ENCODE measurements at places on chromosomes 4 and X.

DNA sequence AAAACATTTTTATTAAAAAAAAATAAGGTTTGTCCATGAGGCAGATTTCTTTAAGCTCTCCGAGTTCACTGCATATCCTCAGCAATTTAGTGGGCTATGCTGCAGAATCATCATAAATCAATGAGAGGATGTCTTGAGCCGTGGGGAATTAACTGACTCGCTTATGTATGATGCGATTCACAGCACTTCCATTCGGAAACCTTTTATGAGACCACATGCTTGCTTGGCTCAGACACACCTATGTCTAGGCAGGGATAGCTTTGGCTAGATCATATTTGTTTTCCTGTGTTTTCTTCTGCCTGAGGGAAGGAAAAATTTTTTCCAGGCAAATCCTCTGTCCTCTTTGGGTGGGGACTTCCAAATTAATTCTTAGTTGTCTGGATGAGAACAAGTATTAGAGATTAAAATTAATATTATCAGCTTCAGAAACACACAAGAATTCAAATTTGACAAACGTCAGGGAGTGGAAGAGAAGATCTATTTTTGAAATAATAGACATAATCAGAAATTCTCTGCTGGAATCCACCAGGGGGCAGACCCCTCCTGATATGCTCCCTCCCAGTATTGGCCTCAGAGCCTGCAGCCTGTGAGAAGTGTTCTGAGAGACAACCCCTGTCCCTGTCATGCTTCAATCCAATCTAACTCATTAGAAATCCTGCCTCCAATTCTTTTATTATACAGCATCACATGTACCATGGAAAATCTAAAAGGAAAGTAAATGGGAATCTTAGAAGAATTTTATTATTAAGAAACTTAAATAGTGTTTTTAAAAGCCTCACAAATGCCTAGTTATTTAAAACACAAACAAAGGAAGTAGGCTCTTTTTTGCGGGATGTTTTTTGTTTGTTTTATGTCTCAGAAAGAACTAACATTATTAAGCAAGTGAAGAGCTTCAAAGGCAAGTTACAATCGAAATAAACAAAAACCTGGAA lies 345.1 kb upstream of the TACR3 start:
- no peak for DNase-seq

- no peak for DNase-seq
Measured at GRCh38 chr4:71832049-71832448, 48.2 kb upstream of the GC start.

- no peak for DNase-seq
Measured at GRCh38 chr4:5923376-5923775, 30.5 kb upstream of the CRMP1 start.

GRCh38 chrX:12443534-12444098 lies 305.3 kb downstream of the FRMPD4 start:
- DNase-seq: no peak

DNA sequence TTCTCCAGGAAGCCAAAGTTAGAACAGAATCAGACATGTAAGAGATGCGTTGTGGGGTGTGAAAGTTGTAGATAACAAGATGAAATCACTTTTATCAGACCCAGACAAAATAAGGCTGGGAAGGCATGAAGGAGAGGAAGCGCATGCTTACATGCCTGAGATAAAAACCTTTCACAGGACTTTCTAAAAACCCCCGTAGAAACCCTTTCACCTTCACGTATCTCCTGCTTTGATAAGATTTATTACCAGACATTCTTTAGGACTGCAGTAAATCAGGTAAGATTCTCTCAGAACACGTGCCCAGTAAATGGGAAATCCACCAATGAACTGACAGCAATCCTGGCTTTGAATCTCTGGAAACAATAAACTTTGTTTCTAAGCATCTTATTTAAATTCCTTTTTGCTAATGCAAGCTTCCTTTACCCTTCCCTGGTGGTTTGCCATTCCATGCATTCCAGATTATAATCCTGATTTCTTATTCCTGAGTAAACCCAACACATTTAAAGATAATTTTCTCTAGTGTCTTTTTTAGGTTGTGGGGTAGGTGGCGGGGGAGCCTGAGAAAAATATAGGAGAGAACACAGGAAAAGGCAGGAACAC lies 254.6 kb upstream of the LDB2 start:
- no peak for DNase-seq

DNA sequence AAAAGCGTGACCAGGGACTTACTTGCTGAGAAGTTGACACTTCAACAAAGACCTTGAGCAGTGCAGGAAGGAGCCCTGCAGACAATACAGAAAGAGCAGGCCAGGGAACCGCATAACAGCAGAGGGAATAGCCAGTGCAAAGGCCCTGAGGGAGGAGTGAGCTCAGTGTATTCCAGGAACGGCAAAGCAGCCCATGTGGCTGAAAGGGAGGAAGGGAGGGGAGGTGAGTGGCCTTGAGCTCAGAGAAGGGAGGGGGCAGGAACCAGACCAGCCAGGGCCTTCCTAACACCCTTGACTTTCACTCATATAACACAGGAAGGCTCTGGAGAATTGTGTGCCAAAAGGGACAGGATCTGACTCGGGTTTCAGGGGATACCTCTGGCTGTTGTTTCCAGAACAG lies 112.2 kb downstream of the BCOR start:
- DNase-seq: no peak

All from activated gamma-delta T cell treated with Interleukin-2 at 50 U/mL for 16 hours (primary cell).